ENCODE measurements at places on chromosomes 12 and 14.

DNA sequence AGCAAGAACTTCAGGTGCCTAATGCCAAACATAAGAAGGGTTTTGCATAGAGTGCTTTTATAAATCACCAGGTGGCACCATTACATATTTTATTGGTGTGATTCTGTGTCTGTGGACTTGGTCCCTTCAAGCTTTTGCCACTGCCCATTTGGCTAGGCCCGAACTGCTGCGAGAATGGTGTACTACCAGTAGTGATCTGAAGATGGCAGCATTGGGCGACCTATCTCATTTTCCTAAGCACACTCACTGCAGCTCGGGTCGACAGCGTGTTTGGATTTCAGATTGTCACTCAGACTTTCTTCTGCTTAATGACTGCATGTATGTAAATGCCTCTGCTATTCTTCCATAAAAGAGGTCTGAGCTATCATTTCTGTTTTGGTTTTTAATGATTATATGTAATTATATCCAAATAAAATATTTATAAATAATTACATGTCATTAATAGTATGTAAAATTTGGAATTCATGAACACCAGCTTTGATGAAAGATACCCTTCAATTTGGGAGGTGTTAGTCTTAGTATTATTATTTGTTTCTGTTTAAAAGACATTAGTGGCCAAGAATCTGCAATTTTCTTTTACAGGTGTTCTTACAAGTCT lies 78.5 kb downstream of the TPH2 start:
- DNase-seq, result no peak

DNA sequence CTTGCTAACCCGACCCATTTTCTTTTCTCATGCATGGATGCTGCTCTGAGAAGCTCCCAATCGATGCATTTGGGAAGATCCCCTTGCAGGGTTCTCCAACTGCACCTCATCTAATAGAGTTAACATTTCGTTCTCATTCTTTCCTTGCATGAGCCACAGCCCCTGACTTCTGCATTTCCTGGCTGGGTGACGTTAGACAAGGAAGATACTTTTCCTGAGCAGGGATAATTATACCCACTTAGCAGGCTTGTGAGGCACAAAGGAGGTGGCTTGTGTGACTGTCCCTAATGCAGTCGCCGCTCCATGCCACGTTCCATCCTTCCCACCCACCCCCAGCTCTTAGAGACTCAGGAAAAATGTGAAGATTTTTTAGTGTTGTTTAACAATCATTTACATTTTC lies 195.1 kb downstream of the CHST11 start:
- no peak for DNase-seq

DNA sequence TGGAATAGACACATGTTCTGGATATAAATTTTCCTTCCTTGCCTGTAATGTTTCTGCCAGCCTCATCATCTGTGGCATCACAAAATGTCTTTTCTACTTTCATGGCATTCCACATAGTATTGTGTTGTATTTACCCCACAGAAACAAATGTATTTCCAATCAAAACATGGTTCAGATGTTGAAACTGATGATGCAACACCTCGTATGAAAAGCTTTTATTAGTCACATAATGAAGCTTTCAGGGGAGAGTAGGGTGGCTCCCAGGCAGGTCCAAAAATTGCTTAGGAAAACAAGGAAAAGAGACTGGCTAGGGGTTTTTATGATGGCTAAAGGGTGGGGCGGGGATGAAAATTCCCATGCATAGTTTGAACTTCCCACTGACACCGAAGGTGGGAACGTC lies 29.1 kb upstream of the ZNF641 start:
- DNase-seq, result no peak

DNA sequence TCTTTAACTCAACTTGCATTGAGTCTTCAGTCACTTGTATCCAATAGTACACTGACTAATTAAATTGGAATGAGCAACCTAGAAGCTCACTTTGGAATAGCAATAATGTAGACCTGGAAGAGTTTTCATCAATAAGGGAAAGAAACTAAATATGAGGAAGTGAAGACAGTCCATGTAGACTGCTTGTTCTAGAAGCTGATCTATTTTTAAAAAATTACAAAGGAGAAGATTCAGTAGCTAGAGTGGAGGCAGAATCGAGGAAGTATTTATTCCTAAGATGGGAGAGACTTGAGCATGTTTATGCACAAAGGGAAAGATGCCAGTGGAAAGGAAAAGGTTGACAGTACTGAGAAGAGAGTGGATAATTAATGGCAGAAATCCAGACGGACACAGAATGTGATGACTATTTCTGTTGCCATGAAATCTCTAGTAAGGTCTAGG lies 156.3 kb upstream of the PDE3A start:
- DNase-seq, result no peak

DNA sequence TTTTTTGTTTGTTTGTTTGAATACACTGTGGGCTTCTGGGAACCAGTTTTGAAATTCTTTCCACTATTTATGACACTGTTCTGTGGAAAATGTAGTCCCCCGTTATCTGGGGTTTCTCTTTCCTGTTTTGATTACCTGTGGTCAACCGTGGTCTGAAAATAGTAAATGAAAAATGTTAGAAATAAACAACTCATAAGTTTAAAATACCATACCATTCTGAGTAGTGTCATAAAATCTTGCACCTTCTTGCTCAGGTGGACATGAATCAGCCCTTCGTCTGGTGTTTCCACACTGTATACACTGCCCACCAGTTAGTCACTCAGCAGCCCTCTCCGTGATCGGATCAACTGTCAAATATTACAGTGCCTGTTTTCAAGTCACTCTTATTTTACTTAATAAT lies 5.1 kb upstream of the PAPOLA start:
- DNase-seq, result no peak

GRCh38 chr14:105161964-105162668 lies 6.5 kb downstream of the JAG2 start:
- no peak for DNase-seq

DNA sequence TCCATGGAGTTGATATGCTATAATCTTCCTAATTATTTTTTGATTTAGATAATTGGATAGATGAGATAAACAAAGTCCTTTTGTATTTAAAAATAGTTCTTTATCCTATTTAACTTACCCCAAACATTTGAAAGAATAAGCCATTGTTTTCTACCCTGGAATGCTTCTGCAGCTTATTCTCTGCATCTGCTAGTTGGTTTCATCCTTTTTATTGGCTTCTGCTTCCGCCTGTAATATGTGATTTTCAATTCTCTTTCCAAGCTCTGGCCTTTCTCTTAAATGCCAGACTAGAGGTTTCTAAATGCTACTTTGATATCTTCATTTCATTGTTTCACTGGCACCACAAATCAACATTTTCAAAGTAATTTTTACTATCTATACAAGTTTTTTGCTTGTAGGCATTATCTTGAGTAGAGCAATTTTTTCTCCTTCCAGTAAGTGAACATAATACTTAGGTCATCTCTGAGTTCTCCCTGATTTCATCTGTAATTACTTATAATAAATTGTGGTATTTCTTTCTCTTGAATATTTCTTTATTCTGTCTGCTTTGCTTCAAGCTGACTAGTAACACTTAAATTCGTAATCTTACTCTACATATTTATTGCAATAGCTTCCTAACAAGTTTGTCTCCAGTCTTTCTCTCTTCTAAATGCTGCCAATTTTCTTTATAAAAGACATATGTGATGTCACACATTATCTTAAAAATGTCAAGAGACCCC lies 958.4 kb downstream of the SLC6A15 start:
- no peak for DNase-seq

- no peak for DNase-seq
These were observed 33.4 kb upstream of the PNMA1 start for GRCh38 chr14:73747379-73748211.

DNA sequence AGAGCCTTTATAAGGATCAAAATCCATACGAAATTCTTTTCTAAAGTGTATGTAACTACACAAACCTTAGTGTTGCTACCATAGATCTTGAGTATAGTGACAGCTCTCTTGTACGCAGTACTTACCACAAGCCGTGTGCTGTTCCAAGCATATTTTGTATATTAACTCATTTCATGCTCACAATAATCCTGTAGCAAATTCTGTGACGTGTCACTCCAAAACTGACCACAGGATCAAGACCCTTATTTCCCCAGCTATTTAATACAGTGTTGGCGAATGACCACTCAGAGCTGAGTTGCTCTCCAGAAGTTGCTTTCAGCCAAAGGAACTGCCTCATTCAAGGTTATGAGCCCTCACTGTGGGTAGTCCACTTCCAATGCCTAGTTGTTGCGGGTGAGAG lies 169.8 kb downstream of the BTG1 start:
- DNase-seq, result no peak

DNA sequence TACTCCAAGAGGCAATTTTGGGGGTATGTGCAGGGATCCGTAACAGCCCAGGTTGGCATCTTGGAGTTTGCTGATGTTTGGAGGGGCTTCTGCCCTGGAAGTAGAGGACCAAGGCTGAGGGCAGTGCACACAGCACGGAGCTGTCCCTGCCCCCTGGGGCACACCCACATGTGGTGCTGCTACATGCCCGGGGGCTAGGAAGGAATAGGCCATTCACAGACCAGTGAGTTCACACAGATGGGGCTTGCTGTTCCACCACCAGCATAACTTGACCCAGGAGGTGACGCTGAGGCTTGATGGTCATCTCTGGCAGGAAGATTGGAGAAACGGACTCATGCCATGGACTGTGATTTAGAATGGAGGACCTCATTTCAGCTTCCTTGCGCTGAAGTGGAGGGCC lies 231.1 kb upstream of the FKBP4 start:
- DNase-seq, result no peak

DNA sequence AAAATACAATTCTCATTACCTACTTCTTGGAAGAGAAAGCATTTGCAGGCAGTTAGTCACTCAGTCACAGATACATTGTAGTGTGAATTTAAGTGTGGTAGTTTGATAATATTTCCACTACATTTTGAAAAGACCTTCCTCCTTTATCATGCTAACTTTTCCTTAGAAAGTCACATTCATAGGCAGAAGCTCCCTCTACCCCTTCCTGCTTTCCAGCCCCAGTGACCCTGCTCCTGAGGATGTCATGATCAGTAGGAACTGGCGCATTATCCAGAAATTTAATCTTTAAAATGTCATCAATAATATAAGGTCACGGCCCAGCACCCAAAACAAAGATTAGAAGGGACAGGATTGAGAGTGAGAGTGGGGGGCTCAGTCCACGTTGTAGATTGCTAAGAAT lies 707.4 kb upstream of the STXBP6 start:
- no peak for DNase-seq

GRCh38 chr12:6362403-6362802 lies 13.0 kb downstream of the SCNN1A start:
- DNase-seq, result no peak

- no peak for DNase-seq
These were observed at the start of gene C14orf93 for GRCh38 chr14:23009939-23010726. Gene C14orf93, minus strand, starts transcription at chr14:23010143. Its CDS starts 11,120 bp downstream, at chr14:22999023.

DNA sequence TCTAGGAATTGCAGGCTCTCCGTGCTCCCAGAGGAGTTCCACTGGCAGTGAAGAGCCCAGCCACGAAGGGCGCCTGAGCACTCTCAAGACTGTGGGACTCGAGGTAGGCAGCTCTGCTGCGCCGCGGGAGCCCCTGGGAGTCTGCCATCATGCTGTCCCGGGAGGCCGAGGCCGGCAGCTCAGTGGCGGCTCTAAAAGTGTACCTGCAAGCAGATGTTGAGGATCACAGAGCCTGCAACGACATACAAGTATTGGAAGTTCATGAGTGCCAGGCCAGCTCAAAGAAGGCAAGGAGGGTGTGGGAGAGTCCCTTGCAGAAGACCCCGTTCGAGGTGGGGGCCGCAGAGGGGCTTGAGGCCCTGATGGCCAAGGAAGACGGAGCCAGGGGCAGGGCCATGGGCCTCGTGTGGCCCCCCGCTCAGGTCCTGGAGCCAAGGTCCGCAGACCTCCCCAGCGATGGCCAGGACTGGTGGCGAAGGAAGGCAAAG lies 62.7 kb downstream of the MUCL1 start:
- DNase-seq, result no peak

- DNase-seq, result no peak
These were observed 185.3 kb upstream of the FBXO33 start for GRCh38 chr14:39617537-39617936.

- no peak for DNase-seq
These were observed 31.1 kb downstream of the AK7 start for GRCh38 chr14:96422992-96423391.

DNA sequence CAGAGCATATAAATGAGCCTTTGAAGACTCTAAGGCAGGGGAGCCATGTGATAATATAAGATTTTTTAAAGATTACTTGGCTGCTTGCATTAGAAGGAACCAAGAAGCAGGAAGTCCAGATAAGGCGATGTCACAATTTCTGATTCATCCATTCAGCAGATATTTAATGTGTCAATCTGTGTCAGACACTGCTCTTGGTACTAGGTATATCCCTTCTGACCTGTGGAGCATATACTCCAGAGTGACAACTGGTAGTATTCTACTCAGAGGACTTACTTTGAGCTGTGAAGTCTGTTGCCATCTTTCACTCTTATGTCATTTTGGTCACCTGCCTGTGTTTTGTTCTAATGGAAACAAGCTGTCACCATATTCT lies 10.7 kb downstream of the EID3 start:
- DNase-seq, result no peak

- no peak for DNase-seq
These were observed 25.4 kb upstream of the PELI2 start for GRCh38 chr14:56092763-56093162.

GRCh38 chr12:52079576-52080402 lies at the start of gene SMIM41:
Gene SMIM41, plus strand, starts transcription at chr12:52079704. Its CDS starts 76 bp downstream, at chr12:52079780.
- DNase-seq, result no peak

DNA sequence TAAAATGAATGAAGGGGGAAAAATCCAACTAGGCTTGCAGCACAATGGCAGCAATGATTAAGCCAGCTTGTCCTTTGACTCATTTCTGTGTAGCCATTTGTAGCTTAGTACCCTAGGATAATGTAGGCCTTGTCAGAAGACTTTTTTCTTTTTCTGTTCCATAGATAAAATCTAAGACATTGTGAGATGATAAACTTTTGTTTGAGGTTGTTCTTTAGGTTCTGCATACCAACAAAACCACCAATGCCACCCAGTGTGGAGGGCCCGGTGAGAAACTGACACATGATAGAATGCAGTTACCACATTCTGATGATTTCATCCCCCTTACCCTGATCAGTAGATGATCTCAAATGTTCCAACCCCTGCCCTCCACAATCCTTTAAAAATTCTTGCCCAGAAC lies 6.6 kb upstream of the KLRD1 start:
- DNase-seq, result no peak

Data from esophagus squamous epithelium (tissue), 5 donors.